ENCODE measurements at places on chromosomes 13 and 19.

GRCh38 chr19:49817964-49818648 is at the start of gene MED25:
TSS of gene MED25 (plus strand) at chr19:49818289. CDS start at chr19:49818342, 53 bp downstream.
- DNase-seq: peak; percentile 77

- DNase-seq: no peak
Measured at GRCh38 chr13:113897966-113898365, 34.1 kb upstream of the GAS6 start.

- DNase-seq: no peak
Measured at GRCh38 chr19:51317968-51318367, 6.5 kb downstream of the IGLON5 start.

GRCh38 chr19:43723588-43723987 is 7.7 kb downstream of the IRGC start:
- peak; percentile 47 for DNase-seq

DNA sequence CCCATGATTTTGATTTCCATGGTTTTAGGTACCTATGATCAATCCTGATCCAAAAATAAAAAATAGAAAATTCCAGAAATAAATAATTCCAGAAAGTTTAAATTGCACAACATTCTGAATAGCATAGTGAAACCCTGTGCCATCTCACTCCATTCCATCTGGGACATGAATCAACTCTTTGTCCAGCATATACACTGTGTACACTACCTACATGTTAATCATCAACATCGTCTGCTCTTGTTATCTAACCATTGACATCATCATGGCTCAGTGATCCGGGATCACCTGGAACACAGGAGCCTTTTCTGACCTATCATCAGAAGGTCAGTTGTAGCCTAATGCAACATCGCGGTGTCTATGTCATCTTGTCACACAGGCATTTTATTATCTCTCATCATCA is 75.6 kb downstream of the MYO16 start:
- DNase-seq: no peak

DNA sequence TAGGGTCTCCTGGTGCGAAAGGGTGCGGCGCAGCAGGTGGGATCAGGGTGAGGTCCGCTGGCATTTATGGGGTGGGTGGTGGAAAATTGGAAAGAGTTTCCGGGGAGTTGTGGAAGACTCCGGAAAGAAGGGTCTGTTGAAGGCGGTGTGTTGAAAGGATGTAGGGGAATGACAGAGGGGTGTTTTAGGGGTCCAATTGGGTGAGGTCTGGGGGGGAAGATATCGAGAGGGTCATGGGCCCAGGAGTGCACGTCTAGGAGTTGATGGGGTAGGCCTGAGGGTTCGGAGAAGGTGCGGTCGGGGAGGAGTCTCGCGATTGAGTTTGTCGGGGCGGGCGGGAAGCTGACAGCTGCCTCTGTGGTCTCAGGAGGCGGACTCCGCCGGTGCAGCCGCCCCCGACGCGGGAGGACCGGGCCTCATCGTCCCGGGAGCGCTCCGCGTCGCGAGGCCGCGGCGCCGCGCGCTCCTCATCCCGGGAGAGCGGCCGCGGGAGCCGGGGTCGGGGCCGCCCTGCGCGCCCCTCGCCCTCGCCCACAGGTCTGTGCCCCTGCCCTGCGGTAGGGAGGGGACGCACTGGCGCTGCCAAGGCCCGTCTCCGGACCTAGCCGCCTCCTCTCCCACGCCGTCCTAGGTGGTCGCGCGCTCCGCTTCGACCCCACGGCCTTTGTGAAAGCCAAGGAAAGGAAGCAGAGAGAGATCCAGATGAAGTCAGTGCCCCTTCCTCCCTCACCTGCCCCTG is 7.0 kb downstream of the PGLYRP1 start:
- no peak for DNase-seq

GRCh38 chr13:26219726-26220125 is 2.4 kb downstream of the RNF6 start:
- peak; percentile 32 for DNase-seq

DNA sequence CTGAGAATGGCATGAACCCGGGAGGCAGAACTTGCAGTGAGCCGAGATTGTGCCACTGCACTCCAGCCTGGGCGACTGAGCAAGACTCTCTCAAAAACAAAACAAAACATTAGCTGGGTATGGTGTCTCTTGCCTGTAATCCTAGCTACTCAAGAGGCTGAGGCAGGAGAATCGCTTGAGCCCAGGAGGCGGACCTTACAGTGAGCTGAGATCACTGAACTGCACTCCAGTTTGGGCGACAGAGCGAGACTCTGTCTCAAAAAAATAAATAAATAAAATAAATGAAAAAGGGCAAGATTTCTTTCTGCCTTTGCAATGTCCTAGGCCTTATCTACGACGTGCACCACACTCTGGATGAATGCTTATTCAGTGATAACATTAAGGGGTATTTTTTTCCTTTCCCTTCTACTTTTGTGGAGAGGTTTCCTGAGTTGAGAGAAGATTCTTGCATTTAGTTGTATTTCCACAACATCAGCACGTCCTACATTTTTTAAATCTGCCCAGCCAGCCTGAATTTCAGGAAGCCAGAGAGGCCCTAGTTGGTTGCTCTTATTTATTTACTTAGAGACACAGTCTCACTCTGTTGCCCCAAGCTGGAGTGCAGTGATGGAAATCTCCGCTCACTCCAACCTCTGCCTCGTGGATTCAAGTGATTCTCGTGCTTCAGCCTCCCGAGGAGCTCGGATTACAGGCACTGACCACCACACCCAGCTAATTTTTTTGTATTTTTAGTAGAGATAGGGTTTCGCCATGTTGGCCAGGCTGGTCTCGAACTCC is 26.1 kb upstream of the OR1M1 start:
- DNase-seq: no peak

- DNase-seq: no peak
Measured at GRCh38 chr13:112073245-112074138, 6.5 kb downstream of the SOX1 start.

DNA sequence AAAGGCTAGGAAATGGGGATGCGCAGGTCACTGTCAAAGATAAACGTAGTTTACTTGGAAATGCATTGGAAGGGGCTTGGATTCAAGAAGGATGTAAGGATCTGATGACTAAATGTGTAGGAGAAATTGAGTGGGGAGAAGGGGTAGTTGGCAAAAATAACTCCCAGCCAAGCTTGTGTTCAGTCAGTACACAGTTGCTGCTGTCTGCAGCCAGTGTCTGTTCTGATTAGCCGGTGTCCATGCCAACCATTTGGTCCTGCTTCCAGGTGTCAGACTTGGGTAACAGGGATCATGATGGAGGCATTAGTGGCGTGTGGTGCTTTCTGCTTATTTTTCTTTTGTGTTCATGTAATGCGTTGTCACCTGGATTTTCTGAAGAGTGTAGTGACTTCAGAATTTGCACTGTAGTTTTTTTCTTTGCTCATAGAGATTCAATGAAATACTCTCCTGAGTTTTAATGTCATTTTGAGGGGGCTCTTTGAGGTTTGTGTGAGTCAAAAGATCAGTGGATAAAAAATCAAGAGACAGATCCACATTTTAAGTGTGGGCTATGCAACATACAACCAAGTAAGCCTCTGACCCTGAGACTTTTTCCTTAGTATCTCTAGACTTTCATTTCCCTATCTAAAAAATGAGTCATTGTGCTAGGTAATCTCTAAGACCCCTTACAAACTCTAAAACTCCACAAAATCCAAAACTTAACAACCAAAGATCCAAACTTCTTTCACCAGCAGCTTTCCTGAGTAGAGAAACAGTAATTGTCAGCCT is 103.9 kb downstream of the WDFY2 start:
- no peak for DNase-seq

GRCh38 chr13:51747438-51748434 is 56.2 kb downstream of the DHRS12 start:
- DNase-seq: no peak

DNA sequence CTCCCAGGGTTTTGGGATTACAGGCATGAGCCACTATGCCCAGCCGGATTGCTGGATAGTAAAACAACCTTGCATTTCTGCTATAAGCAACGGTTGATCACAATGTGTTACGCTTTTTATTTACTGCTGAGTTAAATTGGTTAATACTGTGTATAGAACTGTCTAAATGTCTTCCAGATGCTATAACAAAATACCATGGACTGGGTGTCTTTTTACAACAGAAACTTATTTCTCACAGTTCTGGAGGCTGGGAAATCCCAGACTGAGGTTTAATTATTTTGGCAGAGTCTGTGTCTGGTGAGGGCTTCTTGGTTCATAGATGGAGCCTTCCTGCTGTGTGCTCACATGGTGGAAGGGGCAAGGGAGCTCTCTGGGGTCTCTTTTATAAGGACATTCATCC is 65.5 kb downstream of the ING1 start:
- DNase-seq: no peak

- no peak for DNase-seq
Measured at GRCh38 chr19:52778811-52779210, 7.8 kb downstream of the ZNF600 start.

GRCh38 chr19:17806945-17807344 is 12.0 kb downstream of the B3GNT3 start:
- no peak for DNase-seq

- DNase-seq: no peak
Measured at GRCh38 chr13:98505217-98505616, 71.7 kb downstream of the STK24 start.

GRCh38 chr19:18484992-18485391 is 36.9 kb downstream of the ELL start:
- no peak for DNase-seq

DNA sequence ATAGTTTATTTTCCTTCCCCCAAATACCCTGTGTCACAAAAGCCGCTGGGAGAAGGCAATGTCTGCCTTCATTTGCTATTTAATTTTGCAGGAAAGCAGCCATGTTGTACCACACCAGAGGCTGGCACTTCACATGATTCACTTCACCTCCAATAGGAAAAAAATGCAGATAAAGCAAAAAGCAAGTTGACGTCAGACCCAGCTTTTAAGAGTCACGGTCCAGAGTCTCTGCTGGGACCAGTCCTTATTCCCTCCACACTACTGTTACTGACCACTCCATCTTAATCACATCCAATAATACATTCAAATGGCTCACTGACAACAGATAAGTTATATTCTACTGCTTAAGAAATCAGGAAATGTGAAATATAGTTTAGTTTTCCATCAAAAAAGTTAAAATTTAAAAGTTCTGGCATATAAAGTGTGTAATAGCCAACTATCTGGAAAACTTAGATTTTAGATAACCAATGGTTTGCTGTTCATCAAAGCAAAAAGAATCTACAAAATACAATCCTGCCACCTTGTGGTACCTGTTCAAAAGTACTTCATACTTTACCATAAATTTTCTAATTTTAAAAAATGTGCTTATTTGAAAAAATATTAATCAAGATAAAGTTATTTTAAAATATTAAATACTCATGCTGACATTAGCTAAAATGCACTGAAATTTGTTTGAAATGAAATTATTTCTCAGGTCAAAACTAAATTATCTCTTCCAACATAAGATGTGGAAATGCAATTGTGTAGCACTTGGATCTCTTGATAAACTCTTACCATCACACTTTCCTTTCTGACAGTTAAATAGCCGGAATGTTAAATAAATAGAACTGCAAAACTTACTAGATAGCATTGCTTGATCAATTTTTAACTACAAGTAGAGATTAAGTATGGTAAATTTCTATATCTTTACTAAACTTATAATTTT is 97.3 kb downstream of the SERP2 start:
- DNase-seq: peak; percentile 56

- DNase-seq: no peak
Measured at GRCh38 chr19:37467608-37468090, 405 bp upstream of the ZNF569 start.

GRCh38 chr19:7888145-7888825 is at the start of gene LRRC8E:
TSS of gene LRRC8E (plus strand) at chr19:7888510. CDS start at chr19:7895604, 7,094 bp downstream.
- DNase-seq: peak; percentile 60

DNA sequence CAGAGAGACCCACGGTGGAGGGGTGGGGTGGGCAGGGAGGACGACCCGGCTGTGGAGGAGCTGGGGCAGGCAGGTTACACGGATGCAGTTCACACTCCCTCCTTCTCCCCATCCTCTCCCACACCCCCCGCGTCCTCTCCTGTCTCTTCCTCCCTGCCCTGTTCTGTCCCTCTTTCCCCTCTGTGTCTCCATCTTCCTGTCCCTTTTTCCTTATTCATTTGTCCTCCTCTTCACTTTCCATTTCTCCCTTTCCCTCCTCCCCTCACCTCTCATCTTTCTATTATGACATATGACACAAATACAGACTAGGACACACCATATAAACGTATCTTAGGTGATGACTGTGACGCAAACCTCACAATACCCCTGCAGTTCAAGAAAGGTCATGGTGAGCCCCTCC is 96.6 kb downstream of the SCGB2B2 start:
- no peak for DNase-seq

- peak; percentile 41 for DNase-seq
Measured at GRCh38 chr19:10189616-10190015, 5.1 kb downstream of the DNMT1 start.

- DNase-seq: no peak
Measured at GRCh38 chr13:91232716-91233115, 114.8 kb upstream of the MIR17HG start.

- DNase-seq: no peak
Measured at GRCh38 chr13:28492569-28493367, 2.2 kb downstream of the FLT1 start.

DNA sequence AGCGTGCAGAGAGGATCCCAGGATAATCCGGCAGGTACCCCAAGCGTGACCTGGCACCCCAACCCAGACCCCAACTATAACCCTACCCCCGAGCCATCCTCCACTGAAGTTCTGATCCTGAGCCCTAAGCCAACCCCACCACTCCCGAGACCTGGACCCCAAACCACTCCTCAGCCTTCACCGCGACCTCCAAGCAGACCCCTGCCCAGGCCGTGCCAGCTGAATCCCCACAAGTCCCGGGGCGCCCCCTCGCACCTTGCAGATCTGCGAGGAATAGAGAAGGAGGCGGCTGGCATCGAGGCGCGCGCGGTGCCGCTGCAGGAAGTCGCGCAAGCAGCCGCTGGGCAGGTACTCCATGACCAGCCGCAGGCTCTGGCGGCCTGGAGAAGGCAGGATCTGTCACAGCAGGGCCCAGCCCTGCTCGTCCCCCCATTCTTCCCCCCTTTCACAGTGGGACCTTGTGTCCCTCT is 10.1 kb upstream of the INSL3 start:
- no peak for DNase-seq

- peak; percentile 71 for DNase-seq
Measured at GRCh38 chr13:45109102-45109720, 11.1 kb upstream of the GTF2F2 start.

DNA sequence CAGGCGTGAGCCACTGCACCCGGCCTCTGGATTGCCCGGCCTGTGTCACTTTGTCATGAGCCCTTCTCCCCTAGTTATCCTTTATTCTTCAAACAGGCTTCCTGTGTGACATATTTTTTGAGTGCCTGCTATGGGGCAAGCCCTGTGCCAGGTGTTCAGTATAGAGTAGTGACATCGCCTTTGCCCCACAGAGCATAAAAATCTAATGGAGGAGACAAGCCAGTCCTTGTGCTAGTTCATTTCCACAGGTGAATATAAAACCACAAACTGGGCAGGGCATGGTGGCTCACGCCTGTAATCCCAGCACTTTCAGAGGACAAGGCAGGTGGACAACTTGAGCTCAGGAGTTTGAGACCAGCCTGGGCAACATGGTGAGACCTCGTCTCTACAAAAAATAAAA is 43.2 kb downstream of the BBC3 start:
- DNase-seq: no peak

DNA sequence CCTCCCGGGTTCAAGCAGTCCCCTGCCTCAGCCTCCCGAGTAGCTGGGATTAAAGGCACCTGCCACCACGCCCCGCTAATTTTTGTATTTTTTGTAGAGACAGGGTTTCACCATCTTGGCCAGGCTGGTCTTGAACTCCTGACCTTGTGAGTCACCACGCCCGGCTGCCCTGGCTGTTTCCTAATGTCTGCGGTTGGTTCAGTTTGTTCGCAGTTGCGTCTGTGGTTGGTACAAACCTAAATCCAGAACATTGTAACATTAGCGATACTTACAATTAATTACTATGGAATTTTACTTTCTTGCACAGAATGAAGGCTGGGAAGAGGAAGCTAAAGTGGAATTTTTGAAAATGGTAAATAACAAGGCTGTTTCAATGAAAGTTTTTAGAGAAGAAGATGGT is 38.1 kb downstream of the RNF17 start:
- peak; percentile 19 for DNase-seq

All from fibroblast of mammary gland (primary cell).